ENCODE measurements at places on chromosomes 2 and 18. TPM values are rescaled to one million over a fixed set of nuclear protein-coding genes. Genes with fewer than 3 reads are reported as not detected.

DNA sequence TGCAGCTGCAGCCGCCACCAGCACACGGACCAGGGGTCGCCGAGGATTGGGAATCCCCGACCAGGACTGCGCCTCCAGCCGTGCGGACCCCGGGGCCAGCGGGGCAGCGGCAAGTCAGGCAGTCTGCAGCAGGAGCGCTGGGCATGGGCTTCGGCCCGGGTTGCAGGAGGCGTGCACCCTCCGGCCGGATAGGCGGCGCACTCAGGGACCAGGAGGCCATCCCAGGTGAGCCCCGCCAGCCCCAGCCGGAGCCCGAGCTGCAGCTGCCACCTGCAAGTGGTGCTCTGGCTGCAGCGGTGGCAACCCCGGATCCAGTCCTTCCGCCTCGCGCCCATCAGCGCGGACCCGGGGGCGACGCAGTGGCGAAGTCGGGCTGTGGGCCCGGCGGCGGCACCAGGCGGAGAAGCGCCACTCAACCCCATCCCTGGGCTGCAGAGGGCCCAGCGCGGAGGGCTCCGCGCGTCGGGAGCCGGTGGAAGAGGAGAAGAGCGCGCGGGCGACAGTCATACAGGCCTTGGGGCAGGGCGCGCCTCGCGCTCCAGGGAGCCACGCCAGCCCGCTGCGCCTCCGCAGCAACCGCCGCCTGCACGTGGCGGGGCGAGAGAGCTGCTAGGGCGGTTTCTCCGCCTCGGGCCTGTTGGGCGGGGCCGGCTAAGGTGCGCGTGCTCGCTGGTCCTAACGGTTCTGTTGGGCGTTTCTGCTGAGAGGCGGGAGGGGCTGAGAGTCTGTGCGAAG is 73.8 kb downstream of the RPIA start:
- no peak for DNase-seq

GRCh38 chr18:47901624-47902362 is 28.7 kb downstream of the SMAD2 start:
- no peak for DNase-seq

- no peak for DNase-seq
Measured at GRCh38 chr18:67896451-67896850, 379.9 kb upstream of the DSEL start.

DNA sequence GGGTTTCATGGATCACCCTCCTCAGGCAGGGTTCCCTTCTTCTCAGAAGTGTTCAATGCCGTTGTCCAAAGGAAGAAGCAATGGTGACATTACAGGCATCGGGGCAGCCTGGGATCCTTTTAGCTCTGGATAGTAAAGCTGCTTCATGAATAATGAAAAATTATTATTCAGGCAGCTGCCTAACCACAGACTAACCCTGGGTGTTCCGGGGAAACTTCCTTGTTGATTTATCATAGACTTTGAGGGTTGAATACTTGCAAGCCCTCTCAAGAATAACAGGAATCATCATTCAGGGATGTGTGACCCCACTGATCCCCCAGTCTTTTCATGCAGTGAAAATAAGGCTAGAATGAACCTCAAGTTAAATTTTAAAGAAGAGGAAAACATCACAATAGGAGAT is 419.4 kb downstream of the MEIS1 start:
- DNase-seq = no peak

GRCh38 chr2:17058772-17059402 is 393.3 kb upstream of the CYRIA start:
- DNase-seq = no peak

DNA sequence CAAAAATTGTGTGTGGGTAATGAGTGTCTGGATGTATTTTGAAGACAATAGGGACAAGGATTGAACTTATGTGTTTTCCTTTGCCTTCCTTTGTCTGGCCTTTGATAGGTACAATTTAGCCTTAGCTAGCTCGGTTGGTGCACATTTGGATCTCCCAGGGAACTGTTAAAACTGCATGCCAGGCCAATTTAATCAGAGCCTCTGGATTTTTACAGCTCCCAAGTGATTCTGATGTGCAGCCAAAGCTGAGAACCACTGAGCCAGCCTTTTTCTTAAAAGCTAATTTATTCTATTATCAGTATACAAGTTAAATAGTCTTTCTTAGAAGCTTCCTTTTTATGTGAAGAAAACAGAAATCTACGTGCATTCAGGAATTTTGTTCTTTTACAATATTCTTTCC is 25.0 kb downstream of the PLEK start:
- DNase-seq = no peak

DNA sequence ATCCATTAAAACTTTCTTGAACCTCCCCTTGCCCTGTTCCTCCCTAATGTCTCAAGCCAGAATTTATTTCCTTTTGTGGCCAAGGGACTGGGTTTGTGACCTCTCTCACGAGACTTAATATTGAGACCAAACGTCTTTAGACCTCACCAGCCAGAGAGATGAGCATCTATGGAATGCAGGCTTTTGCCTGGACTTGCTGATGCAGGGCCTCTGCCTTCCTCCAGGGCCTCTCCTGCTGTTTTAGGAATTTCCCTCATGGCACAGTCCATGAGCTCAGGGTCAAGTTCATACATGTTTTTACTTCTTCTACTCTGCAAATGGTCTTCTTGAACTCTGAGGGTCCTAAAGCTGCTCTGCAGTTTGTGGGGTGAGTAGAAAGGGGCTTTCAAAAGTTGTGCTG is 22.3 kb downstream of the IL1B start:
- no peak for DNase-seq

Gene CERKL
- not detected for total RNA-seq

Gene ADRA2B
- total RNA-seq = 6.9 TPM

Gene GNAL
- total RNA-seq = 5.1 TPM

Gene RAPGEF4
- total RNA-seq = 9.0 TPM

Gene KCNS3
- 4.5 TPM for total RNA-seq
